ELR (cell line): ENCODE measurements at places on chromosomes 3 and 15.

GRCh38 chr3:194957743-194958240 lies 272.1 kb downstream of the FAM43A start:
- DNase-seq: no peak

GRCh38 chr3:141828890-141829289 lies 47.6 kb upstream of the ATP1B3 start:
- DNase-seq: no peak

- no peak for DNase-seq
Observed at GRCh38 chr15:67606742-67607141, 64.2 kb downstream of the MAP2K5 start.

DNA sequence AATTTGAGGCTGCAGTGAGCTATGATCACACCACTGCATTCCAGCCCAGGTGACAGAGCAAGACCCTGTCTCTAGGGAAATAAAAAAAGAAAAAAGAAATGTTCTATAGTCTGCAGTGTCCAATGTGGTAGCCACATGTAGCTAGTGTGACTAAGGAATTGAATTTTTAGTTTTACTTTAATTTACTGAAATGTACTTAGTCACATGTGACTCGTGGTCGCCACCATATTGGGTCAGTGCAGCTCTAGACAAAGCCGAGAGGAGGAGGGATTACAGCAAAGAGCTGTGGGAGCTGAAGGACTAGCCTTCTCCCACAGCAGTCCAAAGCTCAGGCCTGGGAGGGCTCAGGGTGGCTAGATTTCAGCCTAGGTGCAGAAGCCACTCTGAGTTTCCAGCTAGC lies 65.9 kb upstream of the NTRK3 start:
- DNase-seq: peak; percentile 17

GRCh38 chr3:193771653-193772421 lies 178.8 kb downstream of the OPA1 start:
- DNase-seq: no peak

DNA sequence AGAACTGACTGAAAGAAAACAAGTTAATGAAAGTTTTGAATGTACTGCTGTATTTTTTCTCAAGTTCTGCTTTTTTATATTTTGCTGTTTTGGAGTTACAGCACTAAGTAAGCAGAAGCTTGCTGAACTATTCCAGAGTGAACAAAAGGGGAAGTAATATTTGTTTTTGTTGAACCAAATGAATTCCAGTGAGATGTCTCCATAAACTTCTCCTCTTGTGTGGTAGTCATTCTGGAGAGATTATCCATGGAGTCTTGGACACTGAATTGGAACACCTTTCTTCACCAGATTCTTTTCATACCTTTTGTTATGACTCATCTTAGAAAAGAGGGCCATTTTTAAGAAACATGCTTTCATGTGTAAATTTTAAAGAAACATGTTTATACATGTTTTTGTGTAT lies 8.8 kb downstream of the ANKUB1 start:
- DNase-seq: peak; percentile 68

DNA sequence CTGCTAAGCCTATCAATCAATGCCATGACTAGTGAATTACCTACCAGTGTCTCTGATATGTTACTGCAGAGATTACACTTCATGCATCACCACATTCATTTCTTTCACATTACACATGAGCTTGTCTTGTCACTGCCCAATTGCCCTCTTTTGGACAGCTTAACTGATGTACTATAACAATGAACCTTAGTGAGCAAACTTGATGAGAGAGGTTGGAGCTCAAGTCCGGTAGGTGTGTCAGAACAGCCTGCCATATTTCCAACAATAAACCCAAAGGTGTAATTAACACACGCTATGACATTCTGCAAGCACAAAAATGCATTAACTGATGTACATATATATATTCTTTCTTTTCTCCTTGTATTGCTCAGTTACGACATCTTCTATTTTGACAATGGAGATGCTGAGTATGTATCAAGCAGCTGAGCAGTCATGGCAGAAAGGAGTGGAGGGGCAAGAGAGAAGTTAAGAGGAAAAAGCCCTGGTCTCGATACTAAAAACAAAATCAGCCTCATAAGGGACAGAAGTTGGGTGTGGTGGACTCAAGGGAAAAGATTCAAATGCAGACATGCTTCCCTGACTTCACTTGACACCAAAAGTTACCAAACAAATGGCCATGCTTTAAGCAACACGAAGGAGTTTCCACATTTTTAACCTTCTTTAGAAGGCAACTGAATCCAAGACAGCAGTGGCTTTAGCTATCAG lies 538.2 kb downstream of the FOXP1 start:
- DNase-seq: no peak

GRCh38 chr3:129384594-129385323 lies 43.7 kb downstream of the EFCAB12 start:
- no peak for DNase-seq

GRCh38 chr3:101903451-101903871 lies 54.1 kb downstream of the NFKBIZ start:
- peak; percentile 79 for DNase-seq

DNA sequence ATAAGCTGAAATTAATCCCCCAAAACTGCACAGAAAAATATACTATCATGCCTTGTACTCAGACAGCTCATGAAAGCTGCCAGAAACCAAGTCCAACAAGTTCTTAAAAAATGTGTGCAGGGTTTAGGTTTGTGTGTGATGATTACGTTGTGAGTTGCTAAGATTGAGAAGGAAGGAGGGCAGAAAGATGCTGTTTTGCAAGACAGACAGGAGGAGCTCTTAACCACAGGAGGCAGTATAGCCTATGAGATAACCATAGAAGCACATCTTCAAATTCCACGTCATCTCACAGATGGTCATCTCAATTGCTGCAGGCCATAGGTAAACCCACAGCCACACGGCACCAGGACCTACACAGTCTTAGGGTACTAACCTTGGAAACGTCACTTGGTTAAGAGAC lies 191.9 kb downstream of the STT3B start:
- peak; percentile 46 for DNase-seq
